ENCODE measurements at places on chromosomes 12 and 14.

GRCh38 chr12:4448943-4449850 is 3.6 kb upstream of the FGF6 start:
- no peak for DNase-seq

DNA sequence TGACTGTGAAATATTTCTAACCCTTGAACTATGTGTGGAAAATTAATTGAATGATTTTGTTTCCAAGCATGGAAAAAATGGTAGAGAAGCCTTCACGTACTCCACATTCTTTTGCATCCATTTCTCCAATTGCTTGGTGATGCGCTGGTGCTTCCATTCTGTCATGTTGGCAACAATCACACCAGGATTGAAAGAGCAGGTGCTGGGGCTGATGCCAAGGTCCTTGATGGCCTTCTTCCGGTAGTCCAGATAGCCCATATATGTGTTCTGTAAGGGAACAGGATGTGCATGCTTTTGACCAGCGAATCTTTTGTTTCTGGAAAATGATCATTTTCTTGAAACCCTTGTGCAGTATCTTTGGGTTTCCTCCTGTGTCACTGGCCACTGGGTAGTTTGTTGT is 28.6 kb downstream of the TDG start:
- no peak for DNase-seq

DNA sequence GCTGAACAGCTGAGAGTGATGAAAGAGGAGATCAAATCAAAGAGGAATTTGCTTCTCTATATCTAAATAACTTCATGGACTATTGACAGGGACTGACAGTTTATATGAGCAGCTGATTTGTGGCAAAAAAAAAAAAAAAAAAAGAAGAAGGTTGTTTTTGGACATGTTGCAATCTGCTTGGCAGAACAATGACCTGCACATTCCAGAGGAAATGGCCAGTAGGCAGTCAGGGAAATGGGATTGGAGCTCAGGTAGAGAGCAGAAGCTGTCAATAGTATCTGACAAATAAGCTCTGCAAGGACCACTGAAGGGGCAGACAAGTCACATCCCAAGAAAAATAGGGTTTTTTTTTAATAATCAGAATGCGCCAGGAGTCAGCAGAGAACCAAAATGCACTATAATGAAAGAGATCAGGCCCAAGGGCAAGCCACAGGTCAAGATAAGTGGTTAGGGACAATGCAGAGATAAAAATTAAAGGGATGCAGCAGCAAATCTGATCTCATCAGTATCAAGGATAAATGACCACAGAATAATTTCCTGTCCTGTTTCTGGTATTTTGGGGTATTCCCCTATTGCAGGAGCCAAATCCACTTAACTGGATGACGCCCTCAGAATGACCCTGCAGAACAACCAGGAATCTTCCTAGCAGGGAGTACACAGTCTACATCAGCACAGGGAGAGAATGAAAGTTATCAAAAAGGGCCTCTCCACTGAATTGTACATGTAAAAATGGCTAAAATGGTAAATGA is 22.6 kb upstream of the DUSP16 start:
- no peak for DNase-seq

DNA sequence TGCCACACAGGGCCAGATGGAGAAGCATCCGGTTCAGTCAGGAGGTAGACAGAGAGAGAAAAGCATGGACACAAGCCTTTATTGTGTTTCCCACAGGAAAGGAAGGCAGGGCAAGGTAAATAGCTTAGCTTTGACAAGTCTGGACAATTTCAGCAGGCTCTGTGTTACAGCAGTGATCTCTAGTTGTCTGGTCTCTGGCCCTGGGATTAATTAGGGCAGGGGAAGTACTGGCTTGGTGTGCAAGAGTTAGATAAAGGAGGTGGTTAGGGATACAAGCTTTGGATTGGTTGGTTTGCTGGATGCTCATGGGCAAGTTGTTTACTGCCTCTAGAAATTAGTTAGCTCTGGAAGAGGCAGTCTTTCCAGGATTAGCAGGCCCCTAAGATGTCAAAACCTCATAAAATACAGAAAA is 15.1 kb upstream of the NGDN start:
- no peak for DNase-seq

DNA sequence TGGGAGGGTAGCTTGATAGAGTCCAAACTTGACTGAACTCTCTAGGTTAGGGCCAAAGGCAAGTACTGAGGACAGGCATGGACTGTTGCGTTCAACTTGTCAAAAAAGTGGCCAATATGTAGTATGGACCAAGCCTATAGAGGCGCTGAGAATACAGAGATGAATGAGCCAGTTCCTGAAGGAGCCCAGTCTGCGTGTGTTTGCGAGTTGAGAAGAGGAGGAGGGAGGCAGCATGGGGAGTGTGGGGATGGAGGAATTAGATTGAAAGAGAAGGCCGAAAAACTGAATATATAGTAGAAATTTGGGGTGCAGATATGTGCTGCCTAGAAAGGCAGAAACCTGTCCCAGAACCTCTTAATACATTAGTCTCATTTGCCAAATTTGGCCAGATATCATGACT is 412.4 kb downstream of the PCNX1 start:
- no peak for DNase-seq

GRCh38 chr12:127455347-127456265 is 811.4 kb upstream of the TMEM132C start:
- DNase-seq, result no peak

GRCh38 chr14:102953100-102953499 is 30.6 kb downstream of the AMN start:
- DNase-seq, result no peak

GRCh38 chr14:52998376-52999015 is 47.6 kb upstream of the FERMT2 start:
- DNase-seq, result no peak

GRCh38 chr14:69328317-69328716 is 68.4 kb downstream of the GALNT16 start:
- no peak for DNase-seq

DNA sequence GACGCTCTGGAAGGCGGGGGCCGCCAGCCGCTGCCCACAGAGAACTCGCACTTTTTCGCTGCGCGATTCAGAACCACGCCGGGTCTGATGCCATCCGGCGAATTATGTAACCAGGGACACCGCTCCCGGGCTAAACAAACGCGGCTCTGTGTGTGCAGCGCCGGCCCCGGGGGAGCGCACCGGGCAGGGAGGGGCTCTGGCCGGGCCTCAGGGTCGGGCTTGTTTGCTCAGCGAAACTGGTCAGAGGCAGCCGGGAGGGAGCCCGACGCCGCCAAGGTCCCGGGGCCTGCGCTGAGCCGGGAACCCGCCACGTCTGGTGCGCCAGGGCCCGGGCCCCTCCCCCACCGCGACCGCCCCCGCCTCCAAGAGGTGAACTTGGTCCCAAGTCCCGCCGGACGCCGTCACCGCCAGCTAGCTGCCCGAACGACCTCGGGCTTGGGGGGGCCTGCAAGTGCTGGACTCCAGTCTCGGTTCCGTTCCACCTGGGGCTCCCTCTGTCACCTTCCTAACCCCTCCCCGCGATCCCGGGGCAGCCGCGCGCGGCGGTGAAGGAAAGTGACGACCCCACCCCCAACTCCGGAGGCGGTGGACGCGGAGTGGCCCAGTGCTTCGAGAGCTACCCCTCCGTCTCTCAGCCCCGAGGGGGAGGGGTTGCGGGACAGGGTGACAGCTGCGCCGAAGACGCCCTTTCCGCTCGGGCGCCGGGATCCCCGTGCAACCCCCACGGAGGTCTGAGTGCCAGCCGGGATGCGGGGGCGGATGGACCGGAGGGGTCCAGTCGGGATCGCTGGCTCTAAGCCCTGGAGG is 848 bp downstream of the CTDSP2 start:
- no peak for DNase-seq

DNA sequence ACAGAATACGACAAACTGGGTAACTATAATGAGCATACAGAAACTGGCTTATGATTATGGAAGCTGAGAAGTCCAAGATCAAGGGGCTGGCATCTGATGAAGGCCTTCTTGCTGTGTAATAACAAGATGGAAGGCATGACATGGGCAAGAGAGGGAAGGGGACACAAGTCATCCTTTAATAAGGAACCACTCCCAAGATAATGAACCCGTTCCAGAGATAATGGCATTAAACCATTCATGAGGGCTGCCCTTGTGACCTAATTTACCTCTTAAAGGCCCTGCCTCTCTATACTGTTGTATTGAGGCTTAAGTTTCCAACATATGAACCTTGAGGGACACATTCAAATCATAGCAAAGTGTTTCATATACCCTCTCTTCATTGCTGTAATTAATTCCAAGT is 4.6 kb upstream of the VTI1B start:
- no peak for DNase-seq

DNA sequence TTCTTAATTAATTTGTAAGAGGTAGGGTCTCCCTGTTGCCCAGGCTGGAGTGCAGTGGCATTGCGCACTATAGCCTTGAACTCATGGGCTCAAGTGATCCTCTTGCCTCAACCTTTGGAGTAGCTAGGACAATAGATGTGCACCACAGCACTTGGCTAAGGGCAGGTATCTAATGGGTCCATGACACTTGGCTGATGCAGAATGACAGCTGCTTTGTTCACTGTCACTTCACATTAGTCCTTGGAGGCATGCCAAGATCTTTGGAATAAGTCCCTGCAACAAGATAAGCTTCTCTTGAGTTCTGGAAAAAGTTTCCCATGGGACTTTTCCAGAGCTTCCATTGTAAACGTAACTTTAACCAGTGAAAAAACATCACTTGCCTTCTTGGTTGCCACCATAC is 23.4 kb downstream of the COQ6 start:
- no peak for DNase-seq

GRCh38 chr14:105865266-105865903 is 339.0 kb downstream of the TMEM121 start:
- no peak for DNase-seq

- no peak for DNase-seq
Observed at GRCh38 chr12:54363618-54364017, 668 bp downstream of the GPR84 start.

DNA sequence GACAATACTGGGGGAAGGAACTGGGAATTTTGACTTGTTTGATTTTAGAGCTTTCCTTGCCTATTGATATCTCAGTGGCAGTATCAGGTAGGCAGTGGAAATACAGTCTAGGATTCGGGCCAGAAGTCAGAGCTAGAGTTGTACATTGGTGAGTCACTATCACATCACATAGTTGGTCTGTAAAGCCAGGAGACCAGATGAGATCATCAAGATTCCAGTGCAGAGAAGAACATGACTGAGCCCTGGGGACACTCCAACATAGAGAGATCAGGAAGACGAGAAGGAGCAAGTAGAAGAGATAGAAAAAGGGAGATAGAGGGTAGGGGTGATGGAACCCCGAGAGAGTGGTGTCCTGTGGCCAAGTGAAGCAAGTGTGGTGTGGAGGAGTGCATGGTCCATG is 46.6 kb upstream of the NR1H4 start:
- DNase-seq, result no peak

GRCh38 chr14:50954811-50955372 is 10.6 kb upstream of the PYGL start:
- no peak for DNase-seq

DNA sequence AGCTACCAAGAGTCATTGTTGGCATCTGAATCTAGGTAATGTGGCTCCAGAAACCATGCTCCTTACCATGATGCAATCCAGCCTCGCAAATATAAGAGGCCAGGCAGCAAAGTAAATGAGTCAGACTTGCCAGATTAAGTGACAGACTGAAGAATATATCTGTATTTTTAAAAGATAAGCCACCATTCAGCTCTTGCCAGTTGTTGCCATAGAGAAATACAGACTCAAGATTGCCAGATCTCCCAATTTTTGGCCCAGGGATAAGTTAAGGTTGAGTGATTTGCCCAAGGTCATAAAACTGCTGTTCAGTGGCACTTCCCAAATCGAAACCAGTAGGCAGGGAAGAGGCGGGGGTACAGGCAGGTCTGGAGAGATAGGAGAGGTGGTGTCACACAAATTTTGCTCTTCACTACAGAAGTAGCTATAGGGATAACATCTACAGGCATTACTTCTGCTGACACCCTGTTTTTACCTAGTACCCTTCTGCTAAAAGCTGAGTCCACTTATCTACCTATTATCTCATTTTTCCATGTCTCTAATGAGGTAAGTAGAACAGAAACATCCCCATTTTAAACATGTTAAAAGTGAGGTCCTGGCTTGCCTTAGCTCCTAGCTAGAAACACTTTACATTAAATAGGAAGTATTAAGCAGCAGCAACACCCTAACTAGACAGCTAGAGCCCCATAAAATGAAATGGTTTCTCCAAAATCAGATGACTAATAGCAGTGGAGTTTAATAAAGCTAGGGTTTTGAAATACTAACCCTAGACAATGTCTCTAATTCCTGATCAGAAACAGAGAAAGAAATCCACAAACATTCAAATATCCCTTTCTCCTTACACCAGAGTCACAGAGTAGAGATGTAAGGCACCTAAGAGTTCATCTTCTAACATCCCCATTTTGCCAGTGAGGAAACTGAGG is 19.5 kb downstream of the DCAF5 start:
- no peak for DNase-seq

DNA sequence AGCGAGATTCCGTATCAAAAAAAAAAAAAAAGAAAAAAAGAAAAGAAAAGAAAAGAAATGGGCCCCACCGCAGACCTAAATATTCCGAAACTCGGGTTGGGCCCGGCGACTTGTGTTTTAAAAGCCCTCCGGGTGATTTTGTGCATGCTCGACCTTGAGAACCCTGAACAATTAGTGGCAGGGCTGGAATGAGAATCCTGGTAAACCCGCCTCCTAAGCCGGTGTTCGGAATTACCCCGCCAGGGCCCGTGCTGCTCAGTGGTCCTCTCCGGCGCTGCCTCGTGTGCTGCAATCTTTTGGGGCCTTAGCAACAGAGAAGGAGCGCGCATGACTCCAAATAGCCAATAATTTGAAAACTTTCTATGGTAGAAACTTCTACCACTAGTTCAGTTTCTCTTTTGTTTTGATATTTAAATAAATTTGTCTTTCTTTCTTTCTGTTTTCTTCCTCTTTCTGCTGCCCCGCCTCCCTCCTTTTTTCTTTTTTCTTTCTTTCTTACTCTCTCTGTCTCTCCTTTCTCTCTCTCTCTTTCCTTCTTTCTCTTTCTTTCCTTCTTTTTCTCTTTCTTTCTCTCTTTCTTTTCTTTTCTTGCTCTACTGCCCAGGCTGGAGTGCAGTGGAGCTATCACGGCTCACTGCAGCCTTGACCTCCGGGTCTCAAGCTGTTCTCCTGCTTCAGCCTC is 1.5 kb upstream of the GALNT6 start:
- DNase-seq, result no peak

GRCh38 chr12:67535176-67535575 is 113.4 kb upstream of the DYRK2 start:
- DNase-seq, result no peak

- no peak for DNase-seq
Observed at GRCh38 chr12:20572451-20572850, 122.7 kb upstream of the SLCO1C1 start.

GRCh38 chr14:93986955-93987354 is 10.1 kb upstream of the CCDC197 start:
- DNase-seq, result no peak

DNA sequence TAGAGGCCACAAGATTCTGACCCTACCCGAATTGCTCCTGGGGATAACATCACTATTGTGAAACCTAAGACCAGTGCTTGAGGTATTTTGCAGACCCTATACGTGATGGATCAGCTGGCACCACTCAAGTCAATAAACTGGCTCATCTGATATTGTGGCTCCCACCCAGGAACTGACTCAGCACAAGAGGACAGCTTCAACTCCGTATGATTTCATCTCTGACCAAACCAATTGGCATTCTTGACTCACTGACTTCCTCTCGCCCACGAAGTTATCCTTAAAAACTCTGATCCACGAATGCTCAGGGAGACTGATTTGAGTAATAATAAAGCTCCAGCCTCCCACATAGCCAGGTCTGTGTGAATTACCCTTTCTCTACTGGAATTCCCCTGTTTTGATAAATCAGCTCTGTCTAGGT is 1036.1 kb upstream of the TMEM132C start:
- no peak for DNase-seq

Measured in stimulated activated CD4-positive, alpha-beta T cell treated with anti-CD3 and anti-CD28 coated beads, Interleukin-1b, Interleukin-23, amount 100 ng/mL, for 1 hour (primary cell).